Stimulated activated CD4-positive, alpha-beta T cell treated with anti-CD3 and anti-CD28 coated beads, Interleukin-12 subunit alpha, Interleukin-12 subunit beta, amount 100 ng/mL, for 24 hours (primary cell): ENCODE measurements at places on chromosomes 5 and 9.

DNA sequence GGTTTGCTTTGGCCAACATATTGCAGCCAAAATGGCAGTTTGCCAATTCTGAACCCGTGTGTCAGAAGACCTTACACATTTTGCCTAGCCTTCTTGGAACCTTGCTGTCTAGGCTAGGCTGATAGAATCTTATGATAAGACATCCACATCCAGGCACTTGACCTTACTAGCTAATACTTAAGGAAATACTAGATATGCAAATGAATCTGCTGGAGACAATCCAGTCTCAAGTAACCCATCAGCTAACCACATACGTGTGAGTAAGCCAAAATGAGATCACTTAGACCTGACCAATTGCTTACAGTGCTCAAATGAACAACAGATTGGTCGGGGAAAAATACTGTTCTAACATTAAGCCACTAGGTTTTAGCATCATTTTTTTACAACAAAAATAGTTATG lies 1504.6 kb upstream of the CDH9 start:
- no peak for DNase-seq

- no peak for DNase-seq
Measured at GRCh38 chr5:7638456-7638855, 212.5 kb downstream of the CFAP90 start.

DNA sequence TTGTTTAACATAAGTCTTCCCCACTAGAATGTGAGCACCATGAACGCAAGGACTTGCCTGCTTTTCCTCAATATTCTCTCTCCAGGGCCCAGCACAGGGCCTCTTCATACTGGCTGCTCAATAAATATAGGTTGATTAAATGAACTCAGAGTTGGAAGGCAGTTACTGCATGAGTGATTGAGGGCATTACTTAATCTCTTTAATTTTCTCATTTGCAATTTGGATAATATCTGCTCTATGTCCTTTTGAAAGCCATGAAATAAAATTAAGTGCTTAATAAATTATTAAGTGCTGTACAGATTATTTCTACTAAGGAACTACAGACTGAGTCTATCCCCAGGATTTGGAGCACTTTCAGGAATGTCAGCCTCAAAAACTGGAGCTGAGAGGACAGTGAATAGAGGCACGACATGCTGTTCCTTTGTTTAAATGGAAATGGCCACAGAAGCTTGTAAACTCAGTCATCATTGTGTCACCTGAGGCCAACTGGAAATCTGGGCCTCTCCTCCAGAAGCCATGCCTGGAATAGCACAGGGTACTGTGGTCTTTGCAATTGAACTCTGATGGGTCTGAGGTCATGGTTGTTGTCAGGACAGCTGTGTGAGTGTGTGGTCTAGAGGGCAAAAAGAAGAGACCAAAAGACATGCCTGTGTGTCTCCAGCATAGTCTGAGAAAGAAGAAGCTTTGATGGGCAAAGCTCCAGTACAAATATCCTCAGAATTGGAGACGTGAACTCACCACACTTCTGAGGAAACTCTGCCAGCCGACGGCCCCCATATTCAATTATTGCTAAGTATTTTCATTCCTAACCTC lies 86.1 kb downstream of the SH3TC2 start:
- DNase-seq: no peak

GRCh38 chr5:93403141-93403928 lies 177.7 kb downstream of the NR2F1-AS1 start:
- no peak for DNase-seq

GRCh38 chr5:34996261-34996660 lies 51.5 kb downstream of the AGXT2 start:
- DNase-seq: no peak

DNA sequence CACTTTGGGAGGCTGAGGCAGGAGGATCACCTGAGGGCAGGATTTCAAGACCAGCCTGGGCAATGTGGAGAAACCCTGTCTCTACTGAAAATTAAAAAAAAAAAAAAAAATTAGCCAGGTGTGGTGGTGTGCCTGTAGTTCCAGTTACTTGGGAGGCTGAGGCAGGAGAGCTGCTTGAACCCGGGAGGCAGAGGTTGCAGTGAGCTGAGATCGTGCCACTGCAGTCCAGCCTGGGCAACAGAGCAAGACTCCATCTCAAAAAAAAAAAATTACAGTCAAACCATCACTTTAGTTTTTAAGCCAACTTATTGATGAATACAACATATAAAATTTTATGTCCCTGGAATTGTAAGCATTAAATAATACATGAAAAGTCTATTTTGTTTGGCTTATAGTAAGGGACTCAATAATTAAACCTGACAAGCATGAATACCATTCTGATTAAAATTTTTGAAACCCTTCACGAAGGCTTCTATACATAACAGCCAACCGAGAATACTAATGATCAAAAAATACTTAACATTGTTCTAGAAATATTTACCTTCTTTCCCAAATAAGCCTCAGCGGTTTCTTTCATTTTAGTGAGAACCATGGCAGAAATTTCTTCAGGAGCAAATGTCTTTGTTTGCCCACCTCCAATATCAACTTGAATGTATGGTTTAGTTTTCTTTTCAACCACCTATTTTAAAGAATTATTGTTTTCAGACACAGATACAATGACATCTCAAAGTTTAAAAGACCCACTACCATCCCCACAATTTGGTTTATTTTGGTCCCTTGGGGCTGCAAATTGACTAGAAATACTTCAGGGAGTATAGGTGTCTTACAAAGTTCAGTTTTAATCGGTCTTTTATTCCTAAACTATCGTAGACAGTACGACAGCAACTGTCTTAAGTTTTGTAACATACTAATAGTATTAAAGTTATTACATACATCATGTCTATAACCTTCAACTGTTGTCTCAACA lies 1.2 kb downstream of the HSPA5 start:
- no peak for DNase-seq

GRCh38 chr5:146888351-146888978 lies 9.9 kb upstream of the PPP2R2B start:
- no peak for DNase-seq

DNA sequence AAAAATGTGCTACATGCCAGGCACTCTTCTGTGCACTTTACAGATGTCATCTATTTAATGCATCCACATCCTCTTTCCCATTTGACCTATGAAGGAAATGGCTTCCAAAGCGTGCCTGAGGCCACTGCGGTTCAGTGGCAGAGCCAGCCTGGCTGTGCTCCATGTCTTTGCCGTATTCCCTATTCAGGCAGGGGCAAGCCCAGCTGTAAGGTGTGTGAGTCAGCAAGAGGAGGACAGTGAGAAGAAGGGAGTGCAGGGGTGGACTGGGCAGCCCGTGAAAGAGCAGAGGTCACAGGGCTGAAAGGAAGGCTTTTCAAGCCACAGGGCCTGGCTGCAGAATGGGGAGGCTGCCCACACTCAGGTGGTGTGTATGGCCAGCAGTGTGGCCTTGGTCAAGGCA lies 91.7 kb downstream of the HRH2 start:
- DNase-seq: no peak
